CD4-positive, alpha-beta T cell treated with Interleukin-6 at 100 ng/mL for 8 hours (primary cell): ENCODE measurements at places on chromosomes 13 and 19.

GRCh38 chr13:31248965-31249539 lies 49.3 kb downstream of the B3GLCT start:
- DNase-seq = no peak

GRCh38 chr19:7301525-7301924 lies 7.3 kb upstream of the INSR start:
- no peak for DNase-seq

DNA sequence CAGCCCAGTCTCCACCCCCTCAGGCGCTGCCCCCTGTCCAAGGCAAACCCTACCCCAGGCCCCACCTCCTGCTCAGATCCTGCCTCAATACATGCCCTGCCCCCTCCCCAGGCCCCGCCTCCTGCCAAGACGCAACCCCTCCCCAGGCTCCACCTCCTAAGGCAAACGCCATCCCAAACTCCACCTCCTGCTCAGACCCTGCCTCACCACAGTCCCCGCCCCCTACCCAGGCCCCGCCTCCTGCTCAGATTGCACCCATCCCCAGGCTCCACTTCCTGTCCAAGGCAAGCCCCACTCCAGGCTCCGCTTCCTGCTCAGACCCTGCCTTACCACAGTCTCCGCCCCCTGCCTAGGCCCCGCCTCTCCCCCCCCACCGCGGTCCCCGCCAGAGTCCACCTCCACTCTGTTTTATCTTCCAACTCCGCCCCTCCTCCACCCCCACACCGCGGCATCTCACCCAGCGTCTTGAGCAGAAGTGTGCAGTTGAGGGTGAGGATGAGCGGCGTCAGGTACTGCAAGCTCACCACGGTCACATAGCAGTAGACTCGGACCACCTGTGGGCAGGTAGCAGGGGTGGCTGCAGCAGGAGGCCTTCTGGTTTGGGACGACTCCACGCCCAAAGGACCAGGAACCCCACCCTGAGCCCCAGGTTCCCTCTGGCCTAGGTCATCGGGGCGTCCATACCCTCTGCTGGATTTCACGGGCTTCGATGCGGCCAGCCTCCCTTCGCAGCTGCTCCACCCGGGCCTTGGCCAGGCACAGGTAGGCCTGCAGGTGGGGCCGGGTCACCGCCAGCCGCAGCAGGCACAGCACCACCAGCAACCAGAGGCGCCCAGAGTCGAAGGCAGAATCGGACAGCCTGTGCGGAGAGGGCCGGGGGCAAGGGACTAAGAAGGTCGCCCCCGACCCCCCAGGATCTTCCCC lies 17.7 kb downstream of the TMEM161A start:
- DNase-seq = no peak

DNA sequence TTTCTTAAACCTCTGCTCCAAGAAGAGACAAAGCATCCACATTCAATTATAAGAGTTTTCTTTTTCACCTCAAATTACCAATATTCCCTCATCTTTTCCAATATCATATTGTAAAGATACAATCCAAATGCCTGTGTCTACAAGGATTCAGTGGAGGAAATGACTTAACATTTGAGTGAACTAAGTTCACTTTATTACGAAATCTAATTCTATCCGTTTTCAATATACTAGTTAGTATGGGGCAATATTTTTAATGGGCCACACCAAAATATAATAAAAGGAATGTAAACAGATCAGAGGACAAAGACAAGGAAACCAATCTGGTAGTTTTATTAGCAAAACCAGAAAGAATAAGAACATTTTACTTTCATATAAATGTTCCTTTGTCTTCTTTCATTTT lies 136.0 kb downstream of the DCLK1 start:
- no peak for DNase-seq

DNA sequence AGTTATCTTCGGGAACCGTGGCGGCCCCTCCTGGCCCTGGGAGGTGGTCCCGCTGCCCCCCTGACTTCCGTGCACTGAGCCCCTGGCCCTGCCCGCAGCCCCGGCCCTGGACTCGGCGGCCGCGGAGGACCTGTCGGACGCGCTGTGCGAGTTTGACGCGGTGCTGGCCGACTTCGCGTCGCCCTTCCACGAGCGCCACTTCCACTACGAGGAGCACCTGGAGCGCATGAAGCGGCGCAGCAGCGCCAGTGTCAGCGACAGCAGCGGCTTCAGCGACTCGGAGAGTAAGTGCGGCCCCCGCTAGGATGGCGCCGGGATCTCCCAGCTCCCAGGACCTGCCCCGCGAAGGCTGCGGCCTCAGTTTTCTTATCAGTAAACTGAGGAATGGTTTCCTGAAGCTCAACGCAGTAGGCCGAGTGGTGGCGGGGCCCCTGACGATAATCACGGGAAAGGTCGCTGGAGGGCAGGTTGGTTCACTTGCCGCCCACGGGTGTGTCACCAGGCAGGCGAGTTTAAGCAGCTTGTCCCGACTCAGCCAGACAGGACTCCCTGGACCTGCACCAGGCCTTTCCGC lies 924 bp downstream of the RGCC start:
- DNase-seq = peak; percentile 49

GRCh38 chr13:33953781-33954180 lies 135.8 kb downstream of the RFC3 start:
- no peak for DNase-seq

- no peak for DNase-seq
Measured at GRCh38 chr19:970695-971094, 13.4 kb upstream of the WDR18 start.

GRCh38 chr13:40986101-40986856 lies 32.8 kb downstream of the ELF1 start:
- no peak for DNase-seq

GRCh38 chr13:19959141-19959830 lies 759 bp downstream of the ZMYM2 start:
- peak; percentile 55 for DNase-seq

- no peak for DNase-seq
Measured at GRCh38 chr13:77620138-77620537, 77.3 kb upstream of the SLAIN1 start.

- DNase-seq = no peak
Measured at GRCh38 chr19:46365561-46365960, 18.7 kb downstream of the PPP5C start.

GRCh38 chr13:80133631-80134261 lies 207.2 kb downstream of the SPRY2 start:
- no peak for DNase-seq

DNA sequence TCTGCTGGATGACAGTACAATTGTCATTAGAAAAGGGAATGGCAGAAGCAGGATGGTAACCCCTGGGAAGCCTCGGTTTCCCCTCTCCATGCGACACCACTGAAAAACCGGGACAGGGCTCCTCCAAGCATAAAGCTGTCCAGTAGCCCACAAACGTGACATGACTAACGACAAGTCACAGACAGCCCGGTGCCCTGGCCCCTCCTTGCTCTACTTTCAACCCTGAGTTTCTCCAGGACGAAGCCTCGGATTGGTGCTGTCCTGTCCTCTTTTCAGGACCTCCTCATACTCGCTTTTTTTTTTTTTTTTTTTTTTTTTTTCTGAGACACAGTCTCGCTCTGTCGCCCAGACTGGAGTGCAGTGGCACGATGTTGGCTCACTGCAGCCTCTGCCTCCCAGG lies 16.3 kb downstream of the DPP9 start:
- no peak for DNase-seq

DNA sequence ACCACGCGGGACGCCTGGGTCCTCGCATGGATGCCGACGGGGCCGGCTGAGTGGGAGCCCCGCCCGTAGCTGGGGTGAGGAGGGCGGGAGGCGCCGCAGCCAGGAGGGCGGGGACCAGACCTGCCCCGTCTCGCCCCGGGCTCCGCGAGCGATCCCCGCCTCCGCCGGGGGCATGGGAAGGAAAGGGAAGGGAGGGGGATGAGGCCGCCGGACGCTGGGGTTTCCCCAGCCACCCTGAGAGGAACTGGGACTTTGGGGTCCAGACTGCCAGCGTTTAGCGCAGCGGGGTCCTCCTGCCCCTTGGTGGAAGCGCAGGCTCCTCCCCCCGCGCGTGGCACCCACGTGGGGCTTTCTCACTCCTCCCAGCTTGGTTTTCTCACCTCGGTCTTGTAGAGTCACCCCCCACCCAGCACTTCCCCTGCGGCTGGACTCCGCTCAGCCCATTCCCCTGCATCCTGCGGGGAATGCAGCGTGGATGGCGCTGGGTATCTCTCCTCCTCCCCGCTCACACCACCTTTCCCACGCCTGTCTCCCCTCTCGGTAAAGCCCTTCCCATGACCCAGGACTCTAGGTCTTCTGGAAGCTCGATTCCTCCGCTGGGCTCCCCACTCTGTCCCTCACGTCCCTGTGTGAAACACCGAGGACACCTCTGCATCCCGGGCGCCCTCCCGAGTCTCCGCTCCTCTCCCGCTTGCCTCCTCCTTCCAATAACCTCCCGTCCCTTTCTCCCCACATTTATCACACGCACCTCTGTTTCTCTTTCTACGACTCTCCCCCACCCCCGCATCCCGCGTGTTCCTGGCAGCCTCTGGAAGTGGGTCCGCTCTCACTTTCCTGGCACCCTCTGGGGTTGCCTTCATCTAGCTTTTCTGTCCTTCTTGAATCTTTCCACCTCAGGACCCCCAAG lies 2.1 kb downstream of the TGFB1 start:
- peak; percentile 82 for DNase-seq
